T-helper 1 cell (primary cell): ENCODE measurements at places on chromosomes 6 and 20.

GRCh38 chr20:15919118-15919517, 654.1 kb downstream of the KIF16B start:
- DNase-seq: no peak

DNA sequence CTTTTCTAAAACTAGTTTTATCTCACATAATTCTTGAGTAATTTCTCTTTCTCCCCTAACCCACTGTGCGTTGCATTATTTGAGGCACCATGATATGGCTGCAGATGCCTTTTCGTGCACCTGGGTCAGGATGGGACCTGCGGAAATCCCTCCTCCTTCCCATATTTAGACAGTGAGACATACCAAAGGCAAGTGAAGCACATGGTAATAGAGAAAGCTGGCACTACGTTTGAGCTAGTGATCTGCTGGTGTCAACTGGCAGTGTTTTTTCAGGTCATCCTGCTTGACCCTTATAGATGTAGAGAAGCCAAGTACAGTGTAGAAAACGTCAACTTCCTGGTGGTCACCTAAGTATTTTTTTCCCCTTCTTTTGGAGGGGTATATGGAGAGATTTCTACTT, 71.7 kb downstream of the FOXO3 start:
- no peak for DNase-seq

- peak; percentile 54 for DNase-seq
Measured at GRCh38 chr6:41066867-41067304, 5.3 kb downstream of the OARD1 start.

DNA sequence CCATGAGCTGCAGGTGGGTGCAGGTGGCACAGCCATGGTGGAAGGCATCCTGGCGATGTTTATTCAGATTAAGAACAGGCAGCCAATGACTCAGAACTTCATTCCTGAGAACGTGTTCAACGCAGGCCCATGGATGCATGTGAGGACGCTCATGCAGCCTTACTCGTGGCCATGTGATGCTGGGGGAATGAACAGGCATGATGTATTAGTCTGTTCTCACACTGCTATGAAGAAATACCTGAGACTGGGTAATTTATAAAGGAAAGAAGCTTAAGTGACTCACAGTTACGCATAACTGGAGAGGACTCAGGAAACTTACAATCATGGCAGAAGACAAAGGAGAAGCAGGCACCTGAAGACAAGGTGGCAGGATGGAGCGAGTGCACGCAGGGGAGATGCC, 146.6 kb downstream of the RNASET2 start:
- DNase-seq: no peak

- no peak for DNase-seq
Measured at GRCh38 chr6:141307309-141307998, 825.3 kb upstream of the GJE1 start.

DNA sequence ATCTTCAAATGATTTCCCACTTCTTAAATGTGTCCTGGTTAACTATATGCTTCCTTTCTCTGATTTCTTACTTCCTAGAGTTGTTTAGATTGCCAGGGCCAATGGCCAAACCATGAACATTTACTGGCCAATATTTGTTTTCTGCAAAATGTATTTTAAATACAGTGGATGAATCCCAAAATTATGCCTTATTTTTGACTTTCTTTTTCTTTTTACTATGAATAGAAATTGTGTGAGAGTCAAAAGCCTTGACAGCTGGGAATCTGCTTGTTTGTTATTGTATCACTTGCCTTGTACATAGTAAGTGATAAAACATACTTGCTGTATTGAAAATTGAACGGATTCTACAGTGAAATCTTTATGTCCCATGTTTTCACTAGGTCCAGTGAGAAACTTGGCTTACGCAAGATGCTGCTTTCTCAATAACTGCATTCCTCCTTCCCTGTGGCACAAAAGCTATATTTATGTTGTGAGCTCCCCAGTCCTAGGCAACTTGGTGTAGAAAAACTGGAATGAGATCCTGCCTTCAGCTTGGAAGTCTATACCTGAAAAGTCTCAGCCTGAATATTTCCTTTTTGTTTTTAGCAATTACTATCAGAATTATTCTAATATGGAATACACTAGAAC, 295.2 kb downstream of the EPHA7 start:
- DNase-seq: no peak

DNA sequence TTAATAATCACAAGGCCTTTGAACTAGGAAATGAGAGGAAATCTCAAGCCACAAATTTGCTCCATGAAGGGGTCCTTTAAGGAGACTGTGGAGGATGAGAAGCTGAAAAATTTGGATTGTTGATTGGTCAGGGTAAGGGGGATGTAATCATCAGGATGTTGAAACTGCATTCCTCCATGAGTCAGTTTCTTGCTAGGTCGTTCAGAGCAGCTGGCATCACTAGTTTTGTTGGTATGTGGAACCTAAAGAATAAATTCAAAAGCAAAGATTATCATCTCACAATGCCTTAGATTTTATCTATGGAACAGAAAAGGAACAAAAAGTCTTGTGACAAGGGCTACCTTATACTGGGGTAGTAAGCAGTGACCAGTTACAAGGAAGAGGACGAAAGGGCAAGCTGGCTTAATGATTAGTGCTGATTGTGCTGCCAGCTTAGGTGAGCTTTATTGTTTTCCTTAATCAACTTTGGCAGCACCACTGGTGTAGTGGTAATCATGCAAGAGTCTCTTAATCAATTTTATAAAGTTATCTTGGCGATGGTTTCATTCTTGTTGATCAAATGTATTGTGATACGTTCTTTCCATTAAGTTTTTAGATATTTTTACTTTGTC, 36.6 kb downstream of the CRISP2 start:
- no peak for DNase-seq

- DNase-seq: no peak
Measured at GRCh38 chr6:44045672-44046015, 81.6 kb downstream of the MRPL14 start.

DNA sequence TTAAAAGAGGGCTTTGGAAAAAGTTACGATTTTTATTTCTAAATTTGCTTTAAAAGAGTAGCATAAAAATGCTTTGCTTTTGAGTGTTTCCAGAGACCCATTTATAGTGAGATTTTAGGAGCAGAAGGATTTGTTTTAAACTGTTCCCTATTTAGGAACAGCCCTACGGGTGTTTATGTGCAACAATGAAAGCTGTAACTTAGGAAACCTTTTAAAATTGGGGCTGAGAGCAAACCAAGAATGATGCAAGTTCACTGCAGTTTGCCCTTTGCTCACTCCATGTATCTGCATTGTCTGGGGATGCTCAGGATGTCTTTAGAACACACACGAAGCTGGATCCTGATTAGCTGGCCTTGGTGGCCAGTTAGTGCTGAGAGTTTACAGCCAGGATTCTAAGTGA, 40.9 kb downstream of the GHRH start:
- no peak for DNase-seq

- DNase-seq: no peak
Measured at GRCh38 chr6:168922436-168922835, 331.2 kb downstream of the THBS2 start.

GRCh38 chr6:159390381-159390780, 221.2 kb downstream of the FNDC1 start:
- no peak for DNase-seq

- no peak for DNase-seq
Measured at GRCh38 chr6:45305546-45305945, 22.6 kb upstream of the RUNX2 start.

DNA sequence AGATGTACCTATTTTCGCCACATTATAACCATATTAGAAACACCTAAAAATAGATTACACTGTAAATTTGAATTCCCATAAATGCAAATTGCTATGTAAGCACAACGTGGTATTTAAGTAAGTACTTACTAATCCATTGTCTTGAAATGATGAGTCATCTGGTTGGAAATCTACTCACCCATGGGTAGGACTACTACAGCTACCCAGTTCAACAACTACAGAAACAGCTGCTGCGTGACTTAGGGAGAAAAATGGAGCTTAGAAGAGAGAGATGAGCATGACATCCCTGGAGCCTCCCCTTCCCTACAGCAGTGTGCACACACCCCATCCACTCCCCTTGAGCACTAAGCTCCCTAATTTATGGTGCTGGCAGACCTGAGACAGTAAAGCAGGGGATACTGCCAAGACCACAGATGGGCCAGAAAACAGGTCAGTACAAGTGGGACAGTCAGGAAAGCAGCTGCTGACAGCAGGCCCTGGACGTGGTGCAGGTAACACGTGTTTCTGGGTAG, 26.9 kb downstream of the RRAGD start:
- no peak for DNase-seq

GRCh38 chr6:110408901-110409300, 6.5 kb downstream of the DDO start:
- no peak for DNase-seq

- DNase-seq: no peak
Measured at GRCh38 chr20:19207541-19207940, 4.9 kb upstream of the SLC24A3 start.

DNA sequence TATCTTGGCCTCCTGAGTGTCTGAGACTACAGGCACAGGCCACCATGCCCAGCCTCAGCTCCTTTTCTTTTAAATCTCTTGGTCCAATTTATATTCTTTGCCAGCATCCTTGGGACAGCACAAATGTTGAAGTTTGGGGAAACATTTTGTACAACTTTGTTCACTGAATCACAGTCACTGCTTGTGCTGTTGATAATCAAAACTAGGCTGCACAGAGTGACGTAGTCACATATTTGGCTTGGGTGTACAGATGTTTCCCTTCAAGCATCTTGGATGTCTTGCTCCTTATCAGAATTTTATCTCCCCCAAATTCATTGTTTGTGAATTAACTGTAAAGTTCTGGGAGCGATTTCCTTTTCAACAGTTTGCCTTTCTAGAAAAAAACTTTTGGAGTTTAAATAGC, 17.9 kb downstream of the CARMIL1 start:
- DNase-seq: no peak

- no peak for DNase-seq
Measured at GRCh38 chr6:26421259-26422144, 18.8 kb upstream of the BTN3A3 start.

- no peak for DNase-seq
Measured at GRCh38 chr20:46717818-46718541, 8.5 kb downstream of the SLC2A10 start.

- no peak for DNase-seq
Measured at GRCh38 chr20:49097159-49097558, 51.0 kb downstream of the CSE1L start.

GRCh38 chr6:2666906-2667575, 83.7 kb downstream of the MYLK4 start:
- DNase-seq: no peak

DNA sequence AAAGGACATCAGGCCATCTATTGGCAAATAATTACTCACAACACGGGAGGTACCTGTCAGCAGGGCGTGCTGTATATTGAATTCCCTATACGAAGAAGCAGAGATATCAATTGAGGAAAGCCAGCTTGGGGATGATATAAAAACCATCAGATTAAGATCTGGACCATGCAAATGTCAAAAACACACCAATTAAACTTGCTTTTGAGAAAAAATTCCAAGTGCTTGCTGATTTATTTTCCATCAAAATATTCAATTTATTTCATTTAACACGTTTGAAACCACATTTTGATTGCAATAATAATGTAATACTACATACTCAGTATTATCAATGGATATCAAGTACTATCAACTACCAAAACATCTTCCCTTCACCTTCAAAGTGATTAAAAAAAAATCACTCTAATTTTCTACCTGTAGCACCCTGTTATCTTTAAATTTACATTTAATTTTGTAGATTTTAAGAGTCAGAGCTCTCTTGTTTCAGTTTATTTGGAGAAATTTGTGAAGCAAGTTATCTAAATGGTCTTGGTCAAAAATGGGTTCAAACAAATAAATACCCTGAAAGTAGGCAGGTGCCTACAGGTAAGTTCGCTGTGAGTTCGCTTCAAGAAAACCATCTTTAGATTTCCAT, 6.8 kb upstream of the TBX18 start:
- DNase-seq: no peak

DNA sequence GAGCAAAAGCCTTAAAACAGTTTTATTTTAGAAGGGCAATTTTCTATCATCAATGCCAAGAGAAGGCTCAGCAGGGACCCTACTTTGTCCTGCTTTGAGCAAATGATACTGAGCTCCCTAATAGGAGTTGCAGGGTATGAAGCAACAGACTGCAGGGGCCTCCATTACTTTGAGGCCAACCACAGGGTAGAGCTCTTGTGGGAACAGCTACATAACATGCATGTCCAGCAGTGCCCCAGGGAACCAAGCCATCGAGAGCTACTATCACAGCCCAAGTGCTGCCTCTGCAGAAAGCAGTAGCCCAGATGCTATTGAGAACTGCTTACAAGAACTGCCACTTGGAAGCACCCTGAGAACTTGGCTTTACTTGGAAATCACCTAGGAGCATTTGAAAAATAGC, 222.1 kb downstream of the LAMA2 start:
- no peak for DNase-seq

GRCh38 chr6:53492860-53493634, 51.9 kb downstream of the GCLC start:
- no peak for DNase-seq

DNA sequence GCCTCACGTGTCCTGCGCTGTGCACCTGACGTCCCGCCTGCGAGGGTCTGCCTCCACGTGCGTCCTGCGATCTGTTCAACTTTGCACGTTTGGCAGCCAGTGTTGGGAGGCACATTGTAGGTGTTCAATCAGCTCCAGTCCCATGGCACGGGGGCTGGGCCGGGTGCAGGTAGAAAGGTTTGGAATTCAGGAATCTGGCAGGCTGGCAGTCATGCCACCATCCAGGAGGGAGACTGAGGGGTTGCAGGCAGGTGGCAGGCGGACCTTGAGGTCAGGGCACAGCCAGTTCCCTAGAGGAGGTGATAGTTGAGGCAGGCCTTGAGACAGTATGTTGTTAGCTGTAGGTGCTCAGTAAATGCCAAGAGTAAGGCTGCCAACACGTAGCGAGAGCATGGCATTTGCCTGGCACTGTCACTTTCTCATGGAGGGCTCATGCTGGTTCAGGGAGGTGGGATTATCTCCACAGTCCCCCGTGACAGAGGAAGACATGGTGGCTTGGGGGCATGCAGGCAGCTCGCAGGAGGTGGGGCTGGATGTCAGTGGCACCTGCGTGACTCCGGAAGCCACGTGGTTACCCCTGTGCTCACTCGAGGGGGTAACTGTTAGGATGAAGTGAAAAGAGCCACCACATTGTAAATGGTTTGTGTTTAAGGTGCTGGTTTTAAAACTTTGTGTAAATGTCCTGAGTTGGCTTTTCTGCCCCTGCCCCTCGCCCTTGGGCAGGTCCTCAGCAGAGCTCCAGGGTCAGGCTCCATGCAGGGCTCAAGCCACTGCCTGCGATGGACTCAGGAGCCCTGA, 111.8 kb upstream of the FRMD1 start:
- no peak for DNase-seq

DNA sequence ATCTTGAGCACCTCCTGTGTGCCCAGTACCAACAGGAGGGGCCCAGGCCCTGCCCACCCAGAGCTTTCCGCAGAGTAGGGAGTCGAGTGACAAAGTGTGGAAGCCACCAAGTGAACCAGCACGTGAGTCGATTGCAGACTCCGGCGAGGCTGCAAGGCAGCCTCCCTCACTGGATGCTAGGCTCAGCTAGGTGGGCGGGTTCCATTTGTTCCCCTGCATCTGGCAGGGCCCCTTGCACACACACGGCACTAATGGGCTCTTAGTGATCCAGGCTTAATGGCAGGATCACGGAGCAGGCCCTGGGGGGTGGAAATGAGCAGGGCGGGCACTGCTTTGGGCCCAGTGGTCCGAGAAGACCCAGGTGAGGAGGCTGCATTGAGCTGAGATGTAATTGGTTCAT, 140.4 kb downstream of the PHACTR3 start:
- no peak for DNase-seq

GRCh38 chr6:72624557-72625160, 2.8 kb downstream of the KCNQ5 start:
- no peak for DNase-seq

GRCh38 chr6:43129434-43130194, 41.5 kb upstream of the SRF start:
- no peak for DNase-seq
